ENCODE measurements at places on chromosomes 6 and 20. TPM values are rescaled to one million over a fixed set of nuclear protein-coding genes. Genes with fewer than 3 reads are reported as not detected.
A peak's percentile ranks its signal among the peaks of the same experiment; 100 is the strongest.

DNA sequence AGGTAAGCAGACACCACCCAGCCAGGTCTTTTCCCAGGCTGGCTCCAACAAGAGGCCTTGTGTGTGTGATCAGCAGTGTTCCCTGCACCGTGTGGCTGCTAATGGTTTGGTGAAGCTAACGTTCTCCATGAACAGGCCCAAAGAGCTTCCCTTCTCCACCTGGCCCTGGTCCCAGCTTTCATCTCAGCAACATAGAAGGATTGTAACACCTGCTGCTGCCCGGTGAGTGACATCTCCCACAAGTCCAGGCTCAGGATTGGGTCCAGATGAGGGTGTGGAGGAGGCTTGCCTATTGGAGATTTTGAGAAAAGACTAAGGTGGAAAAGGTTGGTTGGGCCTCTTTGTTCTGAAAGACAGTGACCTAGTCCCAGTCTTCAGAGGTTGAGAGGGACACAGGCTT lies 89.6 kb downstream of the TMEM242 start:
- no peak overlapping the region for H3K27ac ChIP-seq
- H3K4me3 ChIP-seq = no peak overlapping the region
- peaks cover 15% of the 10 kb centered on the region for H3K4me1 ChIP-seq
- no peaks in the 10 kb centered on the region for H3K36me3 ChIP-seq
- no peak for DNase-seq

- no peaks in the 10 kb centered on the region for H3K36me3 ChIP-seq
- no peak overlapping the region for H3K4me3 ChIP-seq
- H3K27me3 ChIP-seq = no peaks in the 10 kb centered on the region
- no peaks in the 10 kb centered on the region for H3K4me1 ChIP-seq
Measured at GRCh38 chr20:4985658-4986057, 15.7 kb downstream of the SLC23A2 start.

- no peaks in the 10 kb centered on the region for H3K4me1 ChIP-seq
- no peaks in the 10 kb centered on the region for H3K36me3 ChIP-seq
- H3K27ac ChIP-seq = no peak overlapping the region
- DNase-seq = no peak
Measured at GRCh38 chr6:110233770-110234374, 53.6 kb downstream of the CDC40 start.

GRCh38 chr6:111478749-111479148 lies 4.3 kb downstream of the REV3L start:
- H3K27me3 ChIP-seq = no peaks in the 10 kb centered on the region
- no peak overlapping the region for H3K4me3 ChIP-seq
- no peaks in the 10 kb centered on the region for H3K36me3 ChIP-seq
- H3K27ac ChIP-seq = no peak overlapping the region
- H3K4me1 ChIP-seq = peaks cover 12% of the 10 kb centered on the region
- peak; percentile 40 for DNase-seq

- H3K27me3 ChIP-seq = no peaks in the 10 kb centered on the region
- no peaks in the 10 kb centered on the region for H3K4me1 ChIP-seq
- H3K36me3 ChIP-seq = no peaks in the 10 kb centered on the region
- DNase-seq = no peak
- H3K27ac ChIP-seq = no peak overlapping the region
Measured at GRCh38 chr20:62032609-62033368, 32.9 kb downstream of the TAF4 start.

- H3K4me3 ChIP-seq = no peak overlapping the region
- H3K27ac ChIP-seq = no peak overlapping the region
- peak; percentile 27 for DNase-seq
- no peaks in the 10 kb centered on the region for H3K27me3 ChIP-seq
Measured at GRCh38 chr6:100554228-100554627, 89.5 kb upstream of the SIM1 start.

DNA sequence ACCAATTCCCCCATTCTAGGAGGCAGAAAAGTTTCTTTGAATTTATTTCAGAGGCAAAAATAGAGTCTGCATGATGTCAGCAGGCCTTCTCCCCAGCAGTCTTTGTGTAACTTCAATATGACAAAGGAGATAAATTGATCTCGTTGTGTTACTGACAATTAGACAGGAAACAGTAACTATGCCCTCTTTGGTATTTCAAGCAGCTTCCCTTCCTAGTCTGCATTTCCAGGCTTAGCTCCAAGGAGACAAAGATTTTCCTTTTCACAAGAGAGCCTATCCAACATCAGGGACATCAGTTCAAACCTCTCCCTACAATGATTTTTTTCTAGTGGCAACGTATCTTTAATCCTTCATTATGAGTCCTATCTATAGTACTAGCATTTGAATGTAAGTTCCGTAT lies 245.9 kb upstream of the HSF2 start:
- no peaks in the 10 kb centered on the region for H3K27me3 ChIP-seq
- no peak overlapping the region for H3K4me3 ChIP-seq
- H3K36me3 ChIP-seq = no peaks in the 10 kb centered on the region
- H3K4me1 ChIP-seq = no peaks in the 10 kb centered on the region
- DNase-seq = no peak

GRCh38 chr6:119173249-119174084 lies 95.0 kb upstream of the FAM184A start:
- peak; percentile 30 for DNase-seq
- peak overlapping the region; percentile 6 for H3K27ac ChIP-seq
- H3K27me3 ChIP-seq = no peaks in the 10 kb centered on the region
- H3K4me1 ChIP-seq = peaks cover 33% of the 10 kb centered on the region
- no peak overlapping the region for H3K4me3 ChIP-seq

- peak overlapping the region; percentile 87 for H3K27ac ChIP-seq
- H3K4me1 ChIP-seq = peaks cover 4% of the 10 kb centered on the region
- H3K36me3 ChIP-seq = no peaks in the 10 kb centered on the region
- no peaks in the 10 kb centered on the region for H3K27me3 ChIP-seq
- peak overlapping the region; percentile 44 for H3K4me3 ChIP-seq
- peak; percentile 94 for DNase-seq
Measured at GRCh38 chr6:27188885-27189418, 58.5 kb upstream of the PRSS16 start.

GRCh38 chr6:167212713-167213005 lies 54.9 kb upstream of the GPR31 start:
- H3K27ac ChIP-seq = no peak overlapping the region
- DNase-seq = no peak
- H3K4me1 ChIP-seq = no peaks in the 10 kb centered on the region
- no peaks in the 10 kb centered on the region for H3K36me3 ChIP-seq

DNA sequence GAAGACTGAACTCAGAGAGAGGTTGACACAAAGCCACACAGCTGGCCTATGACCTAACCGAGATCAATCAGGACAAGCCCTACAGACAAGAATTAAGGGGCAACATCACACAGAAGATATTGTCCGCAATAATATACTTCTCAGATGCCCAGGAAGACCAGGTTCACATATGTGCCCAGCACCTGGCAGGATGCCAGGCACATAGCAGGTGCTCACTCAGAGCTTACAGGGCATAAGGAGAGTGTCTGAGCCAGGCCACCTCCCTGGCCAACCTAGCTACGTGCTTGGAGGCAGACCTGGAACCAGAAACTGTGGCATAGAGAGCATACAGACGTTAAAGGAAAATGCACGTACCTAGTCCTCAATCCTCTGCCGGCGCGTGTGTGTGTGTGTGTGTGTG lies 87.0 kb upstream of the LRFN2 start:
- no peaks in the 10 kb centered on the region for H3K27me3 ChIP-seq
- no peak overlapping the region for H3K27ac ChIP-seq
- DNase-seq = no peak

Gene KHDRBS2
- total RNA-seq = 12.4 TPM

Gene IL17A
- total RNA-seq = not detected

Data from hepatocyte (in vitro differentiated cells).